Neural crest cell (in vitro differentiated cells): ENCODE measurements at places on chromosomes 12 and 14.

DNA sequence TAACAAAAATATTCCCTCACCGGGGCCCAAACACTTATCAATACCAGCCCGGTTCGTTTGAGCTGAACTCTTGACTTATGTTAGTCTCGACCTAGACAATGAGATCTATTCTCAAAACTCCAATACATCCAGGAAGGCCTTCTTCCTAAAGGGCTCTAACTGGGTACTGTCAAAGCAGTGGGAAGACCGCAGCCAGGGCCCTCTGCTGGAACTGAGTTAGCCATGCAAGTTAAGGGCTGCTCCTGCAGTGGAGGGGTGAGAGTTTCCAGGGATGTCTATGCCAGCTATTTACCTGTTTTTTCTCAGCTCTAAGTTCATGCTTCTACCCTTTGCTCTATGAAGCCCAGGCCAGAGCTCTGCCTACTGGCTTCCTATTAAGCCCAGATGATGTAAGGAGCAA lies 348.8 kb downstream of the GXYLT1 start:
- DNase-seq = peak; percentile 4

- no peak for DNase-seq
Measured at GRCh38 chr14:98018628-98019027, 1221.4 kb downstream of the VRK1 start.

DNA sequence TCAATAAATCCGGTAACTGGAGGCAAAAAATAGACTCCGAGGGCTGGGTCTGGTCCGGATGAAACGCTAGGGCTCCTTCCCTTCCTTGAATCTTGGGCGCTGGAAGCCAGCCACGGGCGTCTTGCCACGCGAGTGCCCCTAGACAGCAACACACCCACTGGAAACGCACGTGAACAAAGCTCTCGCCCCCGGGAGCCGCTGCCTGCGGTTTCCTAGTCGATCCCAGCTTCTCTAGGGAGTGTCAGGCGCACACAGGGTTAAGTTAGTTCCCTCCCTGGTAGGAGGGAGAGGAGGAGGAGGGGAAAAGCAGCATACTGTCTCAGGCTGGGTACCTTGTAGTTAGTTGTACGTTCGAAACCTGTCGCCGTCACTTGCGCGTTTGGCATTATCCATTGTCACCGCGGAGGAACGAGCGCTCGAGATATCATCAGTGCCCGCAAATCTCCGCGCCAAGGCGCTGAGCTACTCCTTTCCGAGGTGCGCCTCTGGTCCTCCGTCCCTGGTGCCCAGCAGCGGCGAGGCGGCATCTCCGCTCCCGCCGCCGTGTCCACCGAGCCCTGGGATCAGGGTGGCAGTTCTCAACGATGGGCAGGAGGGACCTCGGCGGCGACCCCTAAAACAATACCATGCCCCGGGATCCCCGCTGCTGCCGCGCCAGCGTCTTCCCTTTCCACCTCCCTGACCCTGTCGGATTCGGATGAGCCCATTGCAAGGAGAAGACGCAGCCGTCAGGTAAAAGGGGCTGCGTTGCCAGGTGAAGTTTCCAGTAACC lies at the start of gene FLRT2:
FLRT2 (plus strand) TSS at position 342 of the 772 bp plus-strand sequence. CDS start 91,371 bp downstream, outside the sequence.
- DNase-seq = peak; percentile 25

DNA sequence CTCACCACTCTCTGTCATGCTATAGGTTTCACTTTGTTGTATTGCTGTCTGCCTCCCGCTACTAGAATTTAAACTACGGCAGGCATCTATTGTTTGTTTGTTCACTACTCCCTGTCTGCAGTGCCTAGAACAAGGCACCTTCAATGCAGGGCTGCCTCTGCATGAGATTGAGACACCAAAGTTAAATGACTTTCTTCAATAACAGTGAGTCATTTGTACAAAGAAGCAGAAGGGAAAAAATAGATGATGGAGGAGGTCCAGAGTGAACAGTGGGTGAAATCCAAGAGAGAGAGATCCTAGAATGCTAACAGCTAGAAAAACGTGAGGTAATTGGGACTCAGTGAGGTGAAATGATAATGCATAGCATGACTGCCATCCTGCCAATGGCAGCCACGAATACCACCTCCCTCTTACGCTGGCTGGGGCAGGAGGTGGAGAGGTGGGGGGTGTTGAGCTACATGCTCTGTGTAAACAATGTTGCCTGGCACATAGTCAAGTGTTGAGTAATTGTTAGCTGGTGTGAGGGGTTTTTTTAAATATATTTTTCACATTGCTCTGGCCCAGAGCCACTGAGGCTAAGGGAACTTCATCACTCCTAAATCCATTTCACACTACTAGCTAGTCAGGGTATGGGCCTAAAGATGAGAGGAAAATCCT lies 367.6 kb downstream of the RPS29 start:
- no peak for DNase-seq

GRCh38 chr12:80186727-80187217 lies 87.4 kb downstream of the OTOGL start:
- DNase-seq = peak; percentile 43

DNA sequence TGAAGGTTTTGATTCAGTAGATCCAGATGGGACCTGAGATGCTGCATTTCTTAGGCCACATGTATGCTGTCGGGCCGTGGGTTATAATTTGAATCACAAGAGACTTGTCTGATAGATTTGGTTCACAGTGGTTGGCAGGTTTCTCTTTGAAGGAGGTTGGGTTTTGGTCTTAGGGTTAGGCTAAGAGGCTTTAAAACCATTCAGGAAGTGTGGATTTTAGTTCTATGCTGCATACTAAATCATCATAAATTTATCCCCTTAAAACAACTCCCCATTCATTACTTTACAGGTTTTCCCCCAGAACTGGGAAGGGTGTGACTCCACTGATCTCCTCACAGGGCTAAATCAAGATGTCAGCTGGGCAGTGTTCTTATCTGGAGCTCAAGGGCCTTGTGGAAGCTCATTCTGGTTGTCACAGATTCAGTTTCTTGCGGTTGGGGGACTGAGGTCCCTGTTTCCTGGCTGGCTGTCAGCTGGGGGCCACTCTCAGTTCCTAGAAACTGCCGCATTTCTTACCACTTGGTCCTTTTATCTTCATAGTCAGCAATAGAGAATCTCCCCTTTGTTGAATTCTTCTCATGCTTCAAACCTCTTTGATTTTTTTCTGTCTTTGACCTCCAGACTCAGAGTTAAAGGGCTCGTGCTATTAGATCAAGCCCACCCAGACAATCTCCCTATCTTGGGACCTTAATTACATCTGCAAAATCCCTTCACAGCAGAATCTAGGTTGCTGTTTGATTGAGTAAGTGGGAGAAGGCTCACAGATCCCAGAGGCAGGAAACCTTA lies 20.6 kb upstream of the PCNX1 start:
- DNase-seq = no peak

- DNase-seq = no peak
Measured at GRCh38 chr14:51860825-51861499, 550 bp downstream of the GNG2 start.

- no peak for DNase-seq
Measured at GRCh38 chr14:101717663-101718490, 43.6 kb upstream of the PPP2R5C start.

- DNase-seq = no peak
Measured at GRCh38 chr14:44112774-44113460, 394.2 kb downstream of the FSCB start.

DNA sequence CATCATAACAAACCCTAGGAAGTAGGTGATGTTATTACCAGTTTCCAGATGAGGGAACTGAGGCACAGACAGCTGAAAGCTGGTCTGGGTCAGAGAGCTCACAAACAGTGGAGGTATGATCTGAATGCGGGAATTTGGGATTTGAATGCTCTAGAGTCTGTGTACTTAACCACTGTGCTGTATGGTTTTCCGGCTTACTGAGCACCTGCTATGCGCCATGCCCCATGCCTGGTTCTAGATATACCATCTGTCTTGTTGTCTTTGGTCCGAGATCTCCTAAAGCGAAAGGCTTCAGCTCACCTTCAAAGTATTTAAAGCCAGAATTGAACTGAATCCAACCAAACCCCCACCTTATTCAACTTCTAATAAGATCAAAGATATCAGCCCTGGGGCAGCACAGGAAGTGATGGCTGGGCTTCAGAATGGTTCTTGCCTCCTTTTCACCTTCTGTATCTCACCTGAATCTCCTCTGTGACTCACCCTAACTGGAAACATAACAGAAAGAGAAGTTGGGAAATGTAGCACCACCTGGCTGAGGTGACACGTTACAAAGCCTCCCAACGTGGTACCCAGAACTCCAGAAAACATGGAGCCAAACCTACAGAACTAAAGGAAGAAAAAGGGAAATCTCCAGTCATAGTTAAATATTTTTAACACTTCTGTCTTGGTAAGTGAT lies 54.3 kb downstream of the PRMT8 start:
- DNase-seq = no peak
